ENCODE measurements at places on chromosomes 12 and 14.

- no peak for DNase-seq
Observed at GRCh38 chr12:80470403-80470802, 26.4 kb downstream of the PTPRQ start.

GRCh38 chr14:99786511-99786989, 6.7 kb upstream of the EML1 start:
- no peak for DNase-seq

DNA sequence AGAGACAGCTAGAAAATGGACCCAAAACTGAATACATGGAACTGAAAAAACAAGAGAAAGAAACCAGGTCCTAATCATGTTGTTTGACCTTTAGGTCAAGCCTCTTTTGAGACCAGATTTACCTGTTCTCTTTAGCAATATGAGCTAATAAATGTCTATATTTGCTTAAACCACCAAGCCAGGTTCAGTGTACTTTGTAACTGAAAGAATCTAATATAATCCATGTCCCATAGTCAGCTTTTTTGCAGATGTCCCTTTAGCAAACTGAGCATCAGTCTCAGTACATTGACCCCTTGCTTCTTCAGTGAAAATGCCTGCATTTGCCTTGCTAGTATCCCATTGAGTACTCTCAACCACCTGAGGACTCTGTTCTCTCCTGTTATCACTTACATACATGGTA, 61.7 kb downstream of the PLCZ1 start:
- no peak for DNase-seq

GRCh38 chr14:74988131-74988530, 14.6 kb upstream of the EIF2B2 start:
- no peak for DNase-seq
